CD4-positive, CD25-positive, alpha-beta regulatory T cell (primary cell): ENCODE measurements at places on chromosomes 5 and 9.

- no peak for DNase-seq
Observed at GRCh38 chr9:21322911-21323461, 12.2 kb downstream of the KLHL9 start.

DNA sequence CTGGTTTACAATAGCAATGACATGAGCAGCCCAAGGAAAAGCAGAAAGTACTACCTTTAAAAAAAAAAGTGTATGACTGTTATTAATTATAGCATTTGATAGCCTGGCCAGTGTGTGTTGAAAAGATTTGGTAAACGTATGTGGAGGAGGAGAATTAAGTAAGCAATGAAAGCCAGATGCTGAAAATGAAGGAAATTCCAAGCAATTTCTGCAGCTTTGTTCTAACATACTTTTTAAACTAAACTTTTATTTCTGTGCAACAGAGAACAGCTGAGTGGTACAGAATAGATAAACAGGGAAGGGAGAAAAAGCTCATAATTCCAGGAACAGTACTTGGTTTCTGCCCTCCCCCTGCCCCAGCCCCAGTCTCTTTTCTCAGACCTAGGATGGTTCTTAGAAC, 252.6 kb downstream of the ADAMTSL1 start:
- DNase-seq, result no peak

DNA sequence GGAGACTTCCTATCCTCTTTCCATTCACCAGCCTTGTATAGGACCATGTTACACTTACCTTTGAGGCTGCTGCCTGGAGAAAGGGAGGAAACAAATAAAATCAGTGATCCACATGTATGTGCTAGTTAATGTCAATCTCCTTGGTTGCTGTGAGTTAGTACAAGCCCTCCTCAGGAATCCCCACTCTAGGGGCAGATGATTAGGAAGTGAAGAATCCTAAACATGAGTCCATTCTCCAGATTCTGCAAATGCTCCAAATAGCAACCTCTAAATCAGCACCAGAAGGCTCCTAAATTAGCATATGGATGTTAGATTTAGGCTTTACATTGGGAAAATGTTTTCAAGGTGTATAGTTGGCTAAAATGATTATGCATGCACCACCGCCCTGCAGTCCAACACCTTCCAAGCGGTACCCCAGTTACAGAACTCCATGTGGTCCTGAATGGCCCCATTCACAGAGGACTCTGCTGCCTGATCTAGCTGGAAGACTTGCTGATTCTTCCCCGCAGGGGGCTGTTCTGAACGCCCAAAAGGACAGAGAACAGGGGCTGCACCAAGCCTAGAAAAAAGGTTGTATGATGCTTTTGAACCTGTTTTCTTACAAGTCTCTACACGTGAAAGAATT, 123.2 kb downstream of the TLE1 start:
- no peak for DNase-seq

DNA sequence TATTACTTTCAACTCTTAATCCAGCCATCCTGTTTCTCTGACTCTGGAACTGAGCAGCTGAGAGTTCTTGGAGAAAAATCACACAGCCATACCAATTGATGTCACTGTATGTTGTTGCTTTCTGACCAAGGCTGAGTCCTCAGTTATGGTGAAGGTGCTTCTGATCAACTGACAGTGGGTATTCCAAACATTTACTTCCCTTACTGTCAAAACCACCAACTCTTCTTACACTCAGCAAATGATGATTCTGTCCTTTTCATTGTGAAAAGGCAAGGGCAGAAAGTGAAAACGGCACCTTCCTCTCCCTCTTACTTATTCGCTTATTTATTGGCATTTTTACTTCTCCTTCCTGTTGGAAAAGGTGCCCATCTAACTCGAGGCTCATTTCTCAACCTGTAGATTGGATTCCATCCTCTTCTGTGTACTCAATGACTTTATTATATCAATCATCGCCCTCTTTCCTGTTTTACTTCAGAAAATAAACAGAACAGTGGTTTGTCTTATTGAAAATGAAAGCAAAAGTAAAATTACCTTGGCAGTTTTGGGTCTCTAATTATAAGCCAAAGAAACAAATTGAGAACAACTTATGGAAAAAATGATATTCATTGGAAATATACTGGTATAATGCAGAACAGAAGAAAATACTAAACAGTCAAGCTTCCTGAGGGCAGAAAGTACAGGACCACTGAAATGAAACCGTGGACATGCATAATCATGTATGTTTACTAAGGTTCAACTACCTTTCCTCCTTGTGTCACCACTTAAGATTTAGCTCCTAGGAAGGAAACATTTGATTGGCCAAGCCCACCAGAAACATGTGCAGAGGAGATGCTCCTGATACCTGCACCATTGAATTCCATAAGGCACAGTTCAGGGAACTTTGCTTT, 104.5 kb upstream of the CHD1 start:
- peak; percentile 44 for DNase-seq

GRCh38 chr9:113129884-113130283, 20.9 kb upstream of the SLC31A2 start:
- DNase-seq, result no peak

DNA sequence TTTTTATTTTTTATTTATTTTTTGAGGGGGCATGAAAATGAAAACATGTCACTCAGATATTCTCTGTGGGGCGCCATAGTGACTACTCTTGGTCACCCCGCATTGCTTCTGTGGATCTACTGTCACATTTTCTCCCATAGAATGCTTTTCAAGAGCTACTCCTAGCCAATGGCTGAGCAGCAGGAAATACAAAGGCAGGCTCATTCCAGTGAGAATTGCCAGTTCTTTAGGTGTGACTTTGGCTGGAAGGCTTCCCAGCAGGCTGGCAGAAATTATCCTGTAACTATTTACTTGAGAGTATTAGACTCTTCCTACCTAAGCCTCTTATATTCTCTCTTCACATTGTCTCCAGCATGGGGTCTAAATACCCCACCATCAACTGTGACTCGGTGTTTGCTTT, 21.0 kb upstream of the PTPRD start:
- DNase-seq, result no peak

- no peak for DNase-seq
Observed at GRCh38 chr9:19288081-19288480, 57.6 kb downstream of the DENND4C start.

DNA sequence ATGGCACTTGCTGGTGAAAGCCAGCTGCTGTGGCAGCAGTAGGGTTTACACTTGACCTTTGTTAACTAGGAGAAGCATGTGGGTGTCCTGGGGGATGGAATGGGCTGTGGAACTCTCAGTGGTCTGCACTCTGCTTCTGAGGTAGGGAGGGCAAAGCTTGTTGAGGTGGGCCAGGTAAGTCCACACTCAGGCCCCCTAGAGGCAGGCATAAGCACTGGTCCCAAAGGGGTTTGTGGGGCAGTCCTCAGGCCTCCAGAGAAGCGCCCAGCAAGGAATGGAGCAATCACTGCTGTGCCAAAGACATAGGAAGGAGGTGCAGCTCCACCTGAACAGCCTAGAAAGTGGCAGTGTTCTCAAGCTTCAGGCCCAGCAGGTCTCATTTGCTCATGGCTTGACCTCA, 34.7 kb downstream of the INSL4 start:
- DNase-seq, result no peak

- DNase-seq, result no peak
Observed at GRCh38 chr5:150658699-150659265, 2.3 kb upstream of the MYOZ3 start.

DNA sequence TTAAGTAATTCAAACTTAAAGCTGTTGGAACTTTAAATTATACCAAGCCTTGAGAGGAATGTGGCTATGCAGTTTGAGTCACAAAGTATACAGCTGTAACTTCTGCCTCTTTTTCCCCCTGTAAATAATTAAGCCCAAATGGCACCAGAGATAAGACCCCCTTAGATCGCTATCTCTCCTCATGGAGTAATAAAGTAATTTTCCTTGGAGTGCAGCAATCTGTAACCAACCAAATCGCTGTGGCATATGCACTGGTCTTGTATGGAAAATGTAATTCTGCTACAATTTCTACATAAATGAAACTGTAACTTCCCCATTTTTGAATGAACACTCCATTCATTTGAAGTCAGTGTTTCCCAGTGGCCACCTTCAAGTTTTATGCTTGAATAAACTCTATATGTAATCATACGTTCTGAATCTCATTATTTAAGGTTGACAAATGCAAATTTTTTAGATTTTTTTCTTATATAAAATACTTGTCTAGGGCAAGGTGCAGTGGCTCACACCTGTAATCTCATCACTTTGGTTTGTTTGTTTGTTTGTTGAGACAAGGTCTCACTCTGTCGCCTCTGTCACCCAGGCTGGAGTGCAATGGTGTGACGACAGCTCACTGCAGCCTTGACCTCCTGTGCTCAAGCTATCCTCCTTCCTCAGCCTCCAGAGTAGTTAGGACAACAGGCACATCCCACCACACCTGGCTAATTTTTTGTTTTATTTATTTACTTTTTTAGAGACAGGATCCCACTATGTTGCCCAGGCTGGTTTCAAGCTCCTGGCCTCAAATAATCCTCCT, 12.3 kb downstream of the SUSD1 start:
- no peak for DNase-seq
